ENCODE measurements at places on chromosomes 2 and 18. TPM values are rescaled to one million over a fixed set of nuclear protein-coding genes. Genes with fewer than 3 reads are reported as not detected.

DNA sequence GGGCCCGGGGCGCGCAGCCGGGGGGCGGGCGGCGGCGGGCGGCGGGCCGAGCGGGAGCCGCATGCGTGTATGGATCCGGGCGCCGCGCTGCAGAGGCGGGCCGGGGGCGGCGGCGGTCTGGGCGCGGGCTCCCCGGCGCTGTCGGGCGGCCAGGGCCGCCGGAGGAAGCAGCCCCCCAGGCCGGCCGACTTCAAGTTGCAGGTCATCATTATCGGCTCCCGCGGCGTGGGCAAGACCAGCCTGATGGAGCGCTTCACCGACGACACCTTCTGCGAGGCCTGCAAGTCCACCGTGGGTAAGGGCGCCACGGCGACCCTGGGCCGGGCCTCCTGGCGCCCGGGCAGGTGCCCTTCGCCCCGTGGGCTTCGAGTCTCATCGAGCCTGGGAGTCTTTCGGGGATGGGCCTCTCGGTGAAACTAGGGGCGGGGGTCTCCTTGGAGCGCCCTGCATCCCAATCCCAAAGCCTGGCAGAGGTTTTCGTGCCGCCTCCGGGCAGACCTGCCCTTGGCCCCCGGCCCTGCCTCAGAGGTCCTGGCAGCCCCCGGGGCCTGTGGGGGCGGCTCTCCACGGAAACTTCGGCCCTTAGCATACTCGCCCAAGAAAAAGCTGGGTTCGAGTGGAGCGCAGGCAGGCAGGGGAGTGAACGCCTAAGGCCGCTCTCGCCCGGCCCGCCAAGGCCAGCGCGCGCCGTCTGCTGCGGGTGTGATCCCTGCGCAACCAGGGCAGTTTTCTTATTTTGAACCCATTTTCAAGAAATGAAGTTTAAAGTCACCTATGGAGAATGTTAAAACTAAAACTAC, 622 bp downstream of the RAB12 start:
- DNase-seq = peak; percentile 43

DNA sequence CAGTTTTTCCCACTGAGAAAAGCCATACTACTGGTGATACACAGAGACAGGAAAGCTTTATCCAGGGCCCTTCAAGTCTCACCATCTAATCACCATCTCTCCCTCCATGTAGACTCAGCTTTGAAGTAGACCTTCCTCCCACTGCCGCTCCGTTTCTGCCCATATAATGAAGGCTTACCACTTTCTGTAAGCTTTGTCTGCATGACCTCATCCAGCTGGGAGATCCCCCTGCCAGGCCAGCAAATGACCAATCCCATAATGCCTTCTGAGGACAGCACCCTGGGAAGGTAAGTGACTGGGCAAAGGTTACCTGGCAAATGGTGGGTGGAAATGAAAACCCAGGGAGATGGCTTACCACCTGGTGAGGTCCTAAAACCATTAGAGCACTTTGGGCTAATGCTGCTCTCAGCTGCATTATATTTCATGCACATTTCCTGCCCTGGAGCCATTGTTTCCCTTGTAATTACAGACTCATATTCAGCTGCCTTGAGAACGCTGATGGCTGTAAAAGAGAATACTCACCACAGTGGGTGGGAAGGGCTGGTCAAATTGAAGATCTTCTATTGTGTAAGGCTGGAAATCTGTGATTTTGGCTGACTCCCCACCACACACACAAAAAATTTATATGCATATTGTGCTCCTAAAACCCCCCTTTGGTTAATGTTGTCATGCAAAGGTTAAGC, 350.7 kb upstream of the SYT4 start:
- DNase-seq = no peak

GRCh38 chr2:117968722-117969121, 45.1 kb downstream of the CCDC93 start:
- DNase-seq = no peak

DNA sequence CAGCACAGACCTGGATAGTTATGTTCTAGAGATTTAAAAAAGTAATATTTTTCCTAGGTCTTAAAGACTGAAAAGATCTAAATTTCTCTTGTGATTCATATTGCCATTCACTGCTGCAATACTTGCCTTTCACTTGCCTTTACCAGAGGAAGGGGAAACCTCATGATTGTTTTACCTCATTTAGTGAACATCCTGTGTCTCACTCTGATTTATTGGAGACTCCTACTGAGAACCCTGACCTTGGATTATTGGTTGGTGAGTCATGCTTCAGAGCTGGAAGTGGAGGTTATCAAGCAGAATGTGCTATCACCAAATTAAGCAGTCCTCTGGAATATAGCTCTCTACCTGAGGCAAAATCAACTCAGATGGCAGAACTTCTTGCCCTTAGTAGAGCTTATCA, 500.5 kb downstream of the TSN start:
- no peak for DNase-seq

- no peak for DNase-seq
Observed at GRCh38 chr2:225120186-225120585, 77.9 kb upstream of the DOCK10 start.

DNA sequence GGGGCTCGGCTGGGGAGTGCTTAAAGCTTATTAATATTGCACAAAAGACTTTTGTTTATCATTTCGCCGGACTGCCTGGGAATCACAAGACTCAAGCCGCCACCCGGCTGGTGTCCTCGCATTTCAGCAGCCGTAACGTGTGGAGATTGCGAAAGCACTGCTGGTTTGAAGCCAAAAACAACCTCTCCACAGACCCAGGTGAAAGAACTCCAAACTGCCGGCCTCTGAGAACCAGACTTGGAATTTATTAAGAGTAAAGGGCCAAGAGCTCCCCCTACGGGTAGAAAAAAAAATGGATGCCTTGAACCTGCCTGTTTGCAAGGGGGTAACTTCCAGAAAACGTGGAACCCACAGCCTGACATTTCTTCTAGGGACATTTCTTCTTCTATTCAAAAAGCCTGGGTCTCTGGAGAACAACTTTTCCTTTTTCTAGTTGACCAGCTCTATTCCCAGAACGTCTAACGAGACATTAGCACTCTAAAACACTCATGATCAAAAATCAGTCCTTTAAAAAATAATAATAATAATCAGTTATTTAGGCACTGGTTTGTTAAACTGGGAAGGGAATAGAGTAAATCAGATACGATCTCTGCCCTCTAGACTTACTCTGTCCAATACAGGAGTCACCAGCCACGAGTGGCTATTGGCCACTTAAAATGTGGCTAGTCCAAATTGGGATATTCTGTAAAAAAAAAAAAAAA, 216.3 kb downstream of the C1D start:
- peak; percentile 84 for DNase-seq

GRCh38 chr2:128306081-128306930, 12.4 kb downstream of the HS6ST1 start:
- no peak for DNase-seq

- no peak for DNase-seq
Observed at GRCh38 chr2:106120432-106120831, 73.7 kb downstream of the UXS1 start.

VSNL1 gene
- 58.6 TPM for total RNA-seq

GRCh38 chr2:238174701-238175100, 15.9 kb downstream of the ERFE start:
- no peak for DNase-seq

DNA sequence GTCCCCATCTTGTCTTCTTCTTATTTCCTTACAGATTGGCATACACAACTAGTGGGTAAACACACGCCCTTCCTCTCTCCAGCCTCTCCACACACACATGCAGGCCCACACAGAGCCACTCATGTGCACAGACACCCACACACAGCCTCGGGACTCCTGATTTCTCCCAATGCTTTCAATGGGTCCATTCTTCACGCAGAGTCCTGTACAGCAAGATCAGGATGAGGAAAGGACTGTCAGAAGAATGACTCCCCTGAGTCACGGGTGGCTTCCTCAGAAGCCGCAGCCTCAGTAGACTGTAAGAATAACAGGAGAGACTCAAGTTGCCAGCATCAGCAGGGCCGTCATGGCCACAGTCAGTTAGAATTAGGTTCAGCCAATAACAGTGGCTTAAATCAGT, 109.1 kb upstream of the GLI2 start:
- DNase-seq = no peak

DNA sequence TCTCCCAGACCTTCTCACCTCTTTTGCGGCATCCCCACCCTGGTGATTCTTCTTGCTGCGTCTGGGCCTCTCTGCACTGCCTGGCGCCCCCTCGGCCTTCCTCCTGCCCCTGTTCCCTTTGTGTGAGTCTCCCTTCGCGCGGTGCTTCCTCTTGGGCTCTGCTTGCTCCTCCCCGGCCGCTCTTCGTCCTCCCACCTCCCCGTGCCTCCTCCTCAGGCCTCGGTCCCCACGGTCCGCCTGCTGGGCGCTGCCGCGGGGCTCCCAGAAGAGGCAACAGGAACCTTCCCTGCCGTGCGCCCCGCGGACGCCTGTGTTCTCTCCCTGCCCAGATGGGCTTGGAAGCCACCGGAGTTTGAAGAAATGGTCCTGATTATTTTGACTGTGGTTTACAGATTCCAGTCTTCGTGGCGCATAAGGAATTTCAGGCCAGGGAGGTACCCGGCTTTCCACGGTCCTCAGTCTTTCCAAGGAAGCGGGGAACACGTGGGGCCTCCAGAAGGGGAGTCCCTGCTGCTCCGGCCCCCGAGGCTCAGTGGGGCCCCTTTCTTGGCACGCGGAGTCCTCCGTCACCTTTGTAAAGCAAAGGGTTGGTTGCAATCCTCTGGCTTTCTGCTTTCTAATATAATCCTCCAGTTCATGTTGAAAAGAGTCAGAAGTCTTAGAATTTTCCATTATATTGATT, 13.1 kb downstream of the RNU2-63P start:
- DNase-seq = no peak

DNA sequence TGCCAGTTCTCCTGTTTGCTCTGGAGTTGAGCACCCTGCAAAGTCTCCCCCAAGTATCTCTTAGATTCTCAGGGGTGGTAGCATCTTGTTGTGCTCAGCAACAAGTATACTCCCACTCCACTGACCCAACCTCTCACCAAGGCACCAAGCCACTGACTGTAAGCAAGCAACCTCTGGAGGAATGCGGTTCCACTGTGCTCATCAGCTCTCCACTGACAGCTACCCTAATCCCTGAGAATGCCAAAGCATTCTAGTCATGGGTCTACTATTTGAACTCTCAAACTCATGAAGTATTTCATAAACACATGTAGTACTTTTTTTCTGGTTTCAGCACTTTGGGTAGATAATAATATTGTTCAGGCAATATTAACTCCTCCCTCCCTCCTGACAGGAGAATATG, 170.0 kb downstream of the EPHA4 start:
- no peak for DNase-seq

- DNase-seq = no peak
Observed at GRCh38 chr18:61891271-61891670, 1.5 kb downstream of the RNF152 start.
